ENCODE measurements at places on chromosomes 11 and 22.

DNA sequence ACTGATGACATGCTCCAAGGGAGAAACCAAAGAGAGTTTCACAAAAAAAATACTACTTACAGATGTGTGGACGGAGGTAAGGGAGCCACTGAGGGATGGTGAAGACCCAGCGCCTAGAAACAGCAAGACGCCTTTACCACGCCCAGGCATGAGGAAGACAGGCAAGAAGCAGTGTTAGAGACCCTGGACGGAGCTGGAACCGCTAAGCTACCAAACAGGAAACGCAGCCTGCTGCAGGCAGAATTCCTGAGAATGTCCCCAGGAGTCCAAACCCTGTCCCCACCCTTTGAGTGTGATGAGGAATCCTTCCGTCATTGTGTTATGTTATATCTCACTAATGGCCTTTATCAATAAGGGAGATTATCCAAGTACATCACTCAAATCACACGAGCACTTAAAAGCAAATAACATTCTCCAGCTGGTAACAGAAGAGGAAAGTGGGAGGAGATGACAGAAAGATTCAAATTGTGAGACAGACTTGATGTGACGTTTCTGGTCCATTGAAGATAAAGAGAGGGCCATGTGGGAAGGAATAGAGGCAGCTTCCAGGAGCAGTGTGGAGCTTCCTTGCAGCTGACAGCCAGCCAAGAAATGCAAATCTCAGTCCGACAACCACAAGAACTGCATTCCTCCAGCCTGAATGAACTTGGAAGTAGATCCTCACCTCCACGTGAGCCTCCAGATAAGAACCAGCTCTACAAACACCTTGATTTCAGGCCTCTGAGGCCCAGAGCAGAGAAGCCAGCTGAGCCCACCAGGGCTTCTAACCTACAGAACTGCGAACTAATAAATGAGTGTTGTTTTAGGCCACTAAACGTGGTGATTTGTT lies 19.1 kb downstream of the FAM181B start:
- DNase-seq: no peak

DNA sequence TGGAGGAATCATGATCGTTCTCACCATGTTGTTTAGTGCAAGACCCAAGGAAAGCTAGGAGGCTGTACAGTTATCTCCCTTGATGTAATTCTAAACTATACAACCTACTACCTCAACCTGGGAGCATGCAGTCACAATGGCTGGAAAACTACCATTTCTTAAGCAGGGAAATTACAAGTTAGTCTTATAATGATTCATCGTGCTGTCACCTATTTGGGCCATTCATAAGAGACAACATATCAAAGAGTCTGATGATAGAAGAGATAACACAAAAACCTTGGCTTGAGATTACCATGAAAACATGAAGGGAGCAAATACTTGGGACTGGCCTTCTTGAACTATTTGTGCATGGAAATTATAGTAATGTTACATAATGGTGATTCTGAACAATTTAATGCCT lies 30.5 kb upstream of the BLID start:
- no peak for DNase-seq

DNA sequence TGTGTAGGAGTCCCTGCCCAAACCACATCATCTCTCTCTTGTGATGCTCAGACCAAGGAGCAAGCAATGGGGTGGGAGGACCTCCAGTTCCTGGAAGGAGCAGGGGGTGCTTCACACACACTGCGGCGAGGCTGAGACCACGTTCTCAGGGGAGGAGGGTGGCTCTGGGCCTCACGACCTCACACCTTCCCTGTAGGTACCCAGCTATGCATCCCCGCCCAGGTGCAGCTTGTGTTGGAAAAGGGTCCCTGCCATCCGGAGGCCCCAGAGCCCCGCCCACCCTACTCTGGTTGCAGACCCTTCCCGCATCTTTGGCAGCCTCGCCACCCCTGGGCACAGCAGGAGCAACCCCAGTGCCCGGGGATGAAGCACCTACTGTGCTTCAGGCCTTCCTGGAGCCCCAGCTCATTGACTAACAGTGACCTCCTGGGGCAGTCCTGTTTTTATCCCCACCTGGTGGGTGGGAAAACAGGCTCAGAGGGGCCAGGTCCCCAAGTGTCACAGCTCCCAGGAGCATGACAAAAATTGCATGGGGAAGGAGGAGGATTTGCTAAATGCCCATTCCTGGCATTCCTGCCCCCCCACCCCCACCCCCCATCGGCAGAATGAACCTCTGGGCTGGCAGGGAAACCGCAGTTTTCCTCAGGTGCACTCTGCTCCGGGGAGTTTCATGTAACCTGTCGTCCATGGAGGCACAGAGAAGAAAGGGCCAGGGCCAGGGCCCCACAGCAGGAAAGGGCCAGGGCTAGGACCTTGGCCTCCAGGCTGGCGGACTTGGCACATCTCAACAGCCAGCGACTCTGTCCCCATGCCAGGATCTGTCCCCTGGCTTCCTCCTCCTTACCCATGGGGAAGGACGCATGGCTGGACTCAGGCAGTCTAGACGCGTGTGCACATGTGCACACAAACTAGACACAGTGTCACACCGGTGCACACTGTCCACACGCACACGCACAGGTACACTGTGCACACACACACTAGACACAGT lies 81.0 kb downstream of the IGLL1 start:
- DNase-seq: no peak

DNA sequence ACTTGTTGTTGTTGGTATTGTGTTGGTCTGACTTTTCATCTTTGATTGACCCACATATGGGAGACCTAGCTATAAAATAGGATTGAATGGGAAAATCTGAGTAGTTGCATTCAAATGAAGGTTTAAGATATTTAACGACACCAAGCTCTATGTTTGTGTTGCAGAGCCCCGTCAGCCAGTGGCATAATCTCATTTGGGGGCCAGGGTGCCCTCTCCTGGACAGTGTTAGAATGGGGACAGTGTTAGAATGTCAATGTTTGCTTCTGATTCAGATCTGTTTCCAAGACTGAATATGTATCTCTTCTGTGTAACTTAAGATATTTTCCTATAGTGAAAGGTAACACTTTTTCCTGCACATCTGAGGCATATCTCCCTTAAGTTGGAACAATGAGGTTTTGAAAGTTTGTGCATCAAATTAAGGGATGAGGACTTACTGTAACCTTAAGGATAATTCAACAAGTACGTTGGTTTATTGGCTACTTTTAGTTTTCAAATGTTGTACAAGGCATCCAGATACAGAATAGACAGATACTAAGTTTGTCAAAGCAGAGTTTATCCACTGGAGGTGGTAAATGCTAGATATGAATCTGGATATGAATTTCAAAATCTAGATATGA lies 5.3 kb upstream of the OR52M1 start:
- DNase-seq: no peak

DNA sequence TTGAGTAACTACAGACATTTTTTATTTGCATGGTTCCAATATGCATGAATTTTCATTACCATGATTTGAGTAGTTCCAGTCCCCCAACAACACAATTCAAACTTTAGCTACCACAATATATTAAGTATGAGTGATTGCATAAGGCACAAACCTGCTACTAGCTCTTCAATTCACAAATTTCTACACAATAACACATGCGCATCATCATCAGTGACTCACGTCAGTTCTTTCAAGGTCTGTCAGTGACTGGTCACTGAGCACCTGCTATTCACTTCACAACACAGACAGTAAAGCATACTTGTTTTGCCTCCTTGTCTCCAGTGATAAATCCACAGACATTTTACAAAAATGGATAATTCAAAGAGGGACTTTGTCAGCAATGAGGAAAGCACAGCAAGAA lies 435.1 kb upstream of the CCDC90B start:
- no peak for DNase-seq

DNA sequence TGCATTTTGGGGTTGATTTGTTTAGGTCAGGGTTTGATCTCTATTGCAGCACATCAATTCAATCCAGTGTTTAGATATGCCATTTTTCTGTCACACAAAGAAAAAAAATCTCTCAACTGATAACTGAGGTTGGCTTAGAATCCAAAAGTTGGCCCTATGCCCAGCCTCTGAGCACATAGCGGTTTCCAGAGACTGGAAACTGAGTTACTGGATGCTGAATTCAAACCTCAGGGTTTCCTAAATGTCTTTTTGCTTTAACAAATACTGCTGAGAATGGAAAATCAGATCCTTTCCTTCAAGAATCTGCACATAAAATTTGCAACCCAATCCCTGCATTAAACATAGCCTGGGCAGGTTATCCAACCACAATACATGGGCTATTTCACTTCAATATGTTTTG lies 4.0 kb downstream of the P4HA3 start:
- no peak for DNase-seq

DNA sequence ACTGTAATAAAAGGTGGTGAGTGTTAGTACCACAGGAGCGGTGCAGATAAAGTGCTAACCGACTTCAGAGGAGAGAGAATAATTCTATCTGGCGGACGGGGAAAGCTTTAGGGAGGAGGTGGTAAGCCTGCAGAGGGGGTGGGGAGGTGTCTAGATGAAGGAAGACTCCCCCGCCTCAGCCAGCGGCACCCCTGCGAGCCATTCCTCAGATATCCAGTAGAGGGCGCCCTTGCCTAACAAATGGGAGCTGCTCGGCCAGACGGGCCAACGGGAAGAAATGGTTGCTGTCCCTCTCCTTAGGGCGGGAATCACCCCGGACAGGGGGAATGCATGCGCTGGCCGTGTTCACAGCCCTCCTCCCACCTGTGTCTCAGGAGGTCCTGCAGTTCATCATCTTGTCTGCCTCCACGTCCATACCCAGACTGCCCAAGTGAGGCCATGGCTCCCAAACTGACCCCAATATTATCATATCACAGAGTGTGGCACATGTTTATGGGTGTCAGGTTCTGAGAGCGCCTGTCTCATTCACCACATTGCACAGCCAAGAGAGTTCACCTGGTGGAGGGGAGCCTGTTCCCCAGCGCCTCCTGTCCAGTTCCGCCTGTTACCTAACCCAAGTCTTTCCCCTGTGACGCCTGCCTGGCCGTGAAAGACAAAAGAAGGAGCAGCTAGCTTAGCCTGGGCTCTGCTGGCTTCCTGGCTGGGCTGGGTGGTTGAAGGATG lies 85.5 kb downstream of the ST3GAL4 start:
- peak; percentile 39 for DNase-seq

- DNase-seq: no peak
These were observed 131.7 kb downstream of the ARHGAP20 start for GRCh38 chr11:110580571-110580970.

DNA sequence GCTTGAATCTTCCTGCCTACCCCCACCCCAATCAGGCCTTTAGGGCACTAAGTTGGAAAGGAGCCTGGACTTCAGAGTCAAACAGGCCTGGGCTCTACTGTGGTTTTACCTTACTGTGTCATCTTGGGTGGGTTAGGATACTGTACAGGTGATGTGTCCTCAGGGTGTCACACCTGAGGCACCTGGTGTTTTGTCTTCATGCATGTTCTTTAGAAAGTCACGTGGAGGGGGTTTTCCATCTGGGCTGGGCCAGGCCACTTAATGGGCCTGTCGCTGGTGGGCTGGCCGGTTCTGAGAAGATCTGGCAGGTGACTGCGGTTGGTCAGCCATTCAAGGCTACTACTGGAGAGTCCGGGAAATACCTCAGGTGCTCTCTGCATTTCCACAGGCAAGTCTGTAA lies 92.6 kb downstream of the SWAP70 start:
- no peak for DNase-seq

GRCh38 chr11:19879307-19880087 lies 166.9 kb downstream of the NAV2 start:
- no peak for DNase-seq

- DNase-seq: no peak
These were observed 21.3 kb downstream of the RSPH14 start for GRCh38 chr22:23120415-23120899.

DNA sequence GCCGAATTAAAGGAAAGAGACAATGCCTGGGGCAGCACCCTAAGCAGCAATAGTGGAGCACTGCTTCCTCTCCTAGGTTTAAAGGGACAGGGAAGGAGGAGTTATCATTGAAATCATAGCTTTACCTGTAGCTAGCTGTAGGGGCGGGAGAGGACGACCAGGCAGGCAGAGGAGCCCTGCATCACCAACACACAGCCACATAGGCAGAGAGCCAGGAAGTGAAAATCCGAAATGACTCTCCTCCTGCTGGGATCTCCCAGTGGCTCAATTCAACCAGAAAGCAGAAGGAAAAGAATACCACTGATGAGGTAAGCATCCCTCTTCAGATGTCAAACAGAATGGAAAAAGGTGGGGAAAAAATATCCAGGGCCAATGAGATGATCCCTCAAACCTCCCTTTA lies 20.4 kb downstream of the MRGPRX4 start:
- no peak for DNase-seq

DNA sequence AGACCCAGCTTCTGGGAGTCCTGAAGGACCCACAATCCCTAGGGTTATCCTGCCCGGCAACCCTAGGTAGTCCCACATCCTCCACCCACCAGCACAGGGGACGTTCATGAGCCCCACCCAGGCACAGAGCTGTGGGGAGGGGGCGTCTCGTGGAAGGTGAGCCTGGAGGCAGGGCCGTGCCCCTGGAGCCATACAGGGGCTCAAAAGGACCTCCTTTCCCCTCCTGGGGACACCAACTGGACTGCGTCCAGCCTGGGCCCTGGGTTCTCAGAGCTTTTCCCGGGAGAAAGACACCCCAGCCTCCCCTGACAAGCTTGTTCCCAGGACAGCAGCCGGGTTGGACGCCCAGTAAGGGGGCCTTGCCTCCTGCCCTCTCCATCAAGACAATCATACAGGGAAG lies 78.4 kb downstream of the BRD1 start:
- DNase-seq: no peak

DNA sequence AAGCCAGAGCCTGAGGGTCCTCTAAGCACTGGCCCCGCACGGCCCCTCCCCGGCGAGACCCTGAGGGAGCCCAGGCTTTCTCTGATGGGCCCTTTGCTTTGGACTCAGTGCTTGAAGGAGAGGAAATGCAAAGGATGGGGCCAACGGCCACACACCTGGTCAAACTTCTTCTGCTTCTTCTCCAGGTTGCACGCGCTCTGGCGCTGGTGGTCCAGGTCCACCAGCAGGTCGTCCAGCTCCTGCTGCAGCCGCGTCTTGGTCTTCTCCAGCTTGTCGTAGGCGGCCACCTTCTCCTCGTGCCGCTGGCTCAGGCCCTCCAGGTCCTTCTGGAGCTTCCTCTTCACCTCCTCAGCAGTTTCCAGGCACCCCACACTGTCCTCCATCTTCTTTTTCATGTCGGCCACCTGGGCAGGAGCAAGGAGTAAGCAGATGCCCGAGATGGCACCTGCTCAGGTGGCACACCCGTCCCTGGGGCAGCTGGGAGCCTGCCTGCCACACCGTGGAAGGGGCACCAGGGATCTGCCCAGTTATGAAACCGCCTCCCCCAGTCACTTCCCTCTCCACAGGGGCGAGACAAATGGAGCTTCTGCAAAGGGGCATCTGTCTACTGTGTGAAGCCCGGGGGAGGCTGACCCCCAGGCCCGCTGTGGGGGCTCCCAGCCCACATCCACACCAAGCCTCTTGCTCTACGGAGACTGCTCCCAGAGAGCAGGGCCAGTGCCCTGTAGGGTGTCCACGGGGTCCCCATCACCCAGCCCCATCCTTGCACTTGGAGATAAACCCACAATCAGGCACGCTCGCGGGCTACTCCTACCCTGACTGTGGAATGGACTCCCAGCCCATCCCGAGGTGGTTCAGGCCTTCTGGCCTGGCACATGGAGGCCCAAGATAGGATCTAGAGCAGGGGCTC lies 39.2 kb downstream of the APOL1 start:
- no peak for DNase-seq
